EL (cell line): ENCODE measurements at places on chromosomes 5 and 9.

- peak; percentile 26 for DNase-seq
Measured at GRCh38 chr5:149151717-149152116, 10.4 kb downstream of the ABLIM3 start.

GRCh38 chr5:118580949-118581348 lies 407.4 kb downstream of the DTWD2 start:
- DNase-seq = peak; percentile 17

DNA sequence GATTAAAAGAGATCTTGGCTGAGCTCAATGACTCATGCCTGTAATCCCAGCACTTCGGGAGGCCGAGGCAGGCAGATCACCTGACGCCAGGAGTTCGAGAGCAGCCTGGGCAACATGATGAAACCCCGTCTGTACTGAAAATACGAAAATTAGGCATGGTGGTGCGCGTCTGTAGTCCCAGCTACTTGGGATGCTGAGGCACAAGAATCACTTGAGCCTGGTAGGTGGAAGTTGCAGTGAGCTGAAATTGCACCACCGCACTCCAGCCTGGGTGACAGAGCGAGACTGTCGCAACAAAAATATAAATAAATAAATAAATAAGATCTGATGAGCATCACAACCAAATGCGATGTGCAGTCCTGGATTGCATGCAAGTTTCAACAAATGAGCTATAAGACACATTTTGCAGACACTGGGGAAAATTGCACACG lies 8.7 kb upstream of the ENG start:
- DNase-seq = no peak

DNA sequence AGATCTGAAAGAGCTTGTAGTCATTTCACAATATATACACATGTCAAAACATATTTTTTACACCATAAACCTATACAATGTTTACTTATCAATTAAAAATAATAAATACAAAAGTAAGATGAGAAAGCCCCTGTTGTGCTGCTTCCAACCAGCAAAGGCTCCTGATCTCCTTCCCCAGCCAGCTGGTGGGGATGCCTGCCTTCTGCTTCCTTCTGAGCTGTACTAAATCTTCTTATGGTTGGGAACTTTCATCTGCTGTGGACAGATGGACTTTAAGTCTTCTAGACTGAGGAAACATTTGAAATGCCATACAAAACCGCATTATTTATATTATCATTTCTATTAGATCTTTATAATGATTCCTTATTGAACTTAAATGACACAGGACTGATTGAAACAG lies 745.3 kb upstream of the CHD1 start:
- no peak for DNase-seq

DNA sequence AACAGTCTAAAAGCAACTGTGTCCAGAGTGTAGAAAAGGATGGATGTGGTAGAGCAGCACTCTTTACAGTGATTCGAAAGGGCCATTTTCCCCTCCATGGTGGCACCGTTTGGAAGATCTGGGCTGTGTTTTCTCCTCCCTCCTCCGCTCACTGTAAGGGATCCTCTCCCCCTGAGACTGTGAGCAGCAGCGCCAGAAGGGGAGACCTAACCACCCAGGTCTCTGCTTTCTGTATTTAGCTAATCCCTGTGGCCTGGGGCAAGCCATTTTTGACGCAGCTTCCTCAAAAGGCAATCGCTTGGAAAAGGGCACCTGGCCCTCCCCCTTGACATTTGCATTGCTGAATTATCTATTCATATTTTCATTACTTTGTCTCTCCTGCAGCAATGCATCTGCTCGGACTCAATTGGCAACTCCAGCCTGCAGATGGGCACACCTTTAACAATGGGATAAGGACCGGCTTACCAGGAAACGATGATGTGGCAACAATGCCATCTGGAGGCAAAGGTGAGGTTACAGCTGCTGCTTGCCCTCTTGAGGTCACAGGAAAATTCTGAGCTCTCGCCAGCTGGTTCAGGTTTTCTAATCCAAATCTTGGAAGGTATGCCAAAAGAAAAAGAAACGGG lies 244.3 kb upstream of the WWC1 start:
- DNase-seq = peak; percentile 26

DNA sequence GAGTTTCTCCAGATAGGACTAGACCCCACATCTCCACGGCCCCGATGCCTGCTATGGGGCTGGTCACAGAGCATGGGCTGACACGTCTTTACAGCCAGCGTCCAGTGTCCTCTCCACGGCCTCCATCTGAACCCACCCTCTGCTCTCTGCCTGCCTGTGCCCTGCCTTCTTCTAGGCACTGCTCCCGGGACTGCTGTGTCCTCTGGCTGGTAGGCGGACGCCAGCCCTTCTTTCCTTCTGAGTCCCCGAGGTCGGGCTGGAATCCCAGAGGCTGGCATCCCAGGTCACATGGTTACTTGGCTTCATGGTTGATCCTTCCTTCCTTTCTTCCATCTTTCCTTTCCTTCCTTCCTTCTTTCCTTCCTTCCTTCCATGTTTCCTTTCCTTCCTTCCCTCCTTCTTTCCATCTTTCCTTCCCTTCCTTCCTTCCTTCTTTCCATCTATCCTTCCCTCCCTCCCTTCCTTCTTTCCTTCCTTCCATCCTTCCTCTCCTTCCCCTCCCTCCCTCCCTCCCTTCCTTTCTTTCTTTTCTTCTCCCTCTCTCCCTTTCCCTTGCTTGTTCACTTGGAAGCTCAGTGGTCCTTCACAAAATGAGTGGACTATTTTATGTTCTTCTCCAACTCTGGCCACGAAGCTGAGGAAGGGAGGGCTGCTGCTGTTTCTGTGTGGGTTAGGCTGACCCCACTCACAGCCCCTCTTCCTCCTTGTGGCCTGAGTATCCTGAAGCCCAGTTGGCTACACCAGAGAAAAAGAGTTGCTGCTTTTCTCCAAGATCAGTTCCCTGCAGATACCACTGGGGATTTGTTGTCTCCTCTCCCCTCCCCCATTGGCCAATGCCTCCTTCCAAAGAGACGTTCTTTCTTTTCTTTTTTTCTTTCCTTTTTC lies 66.8 kb upstream of the NEURL1B start:
- DNase-seq = no peak

- no peak for DNase-seq
Measured at GRCh38 chr9:78130853-78131252, 99.2 kb upstream of the GNAQ start.

- peak; percentile 85 for DNase-seq
Measured at GRCh38 chr5:31990701-31991110, 183.4 kb downstream of the GOLPH3 start.

DNA sequence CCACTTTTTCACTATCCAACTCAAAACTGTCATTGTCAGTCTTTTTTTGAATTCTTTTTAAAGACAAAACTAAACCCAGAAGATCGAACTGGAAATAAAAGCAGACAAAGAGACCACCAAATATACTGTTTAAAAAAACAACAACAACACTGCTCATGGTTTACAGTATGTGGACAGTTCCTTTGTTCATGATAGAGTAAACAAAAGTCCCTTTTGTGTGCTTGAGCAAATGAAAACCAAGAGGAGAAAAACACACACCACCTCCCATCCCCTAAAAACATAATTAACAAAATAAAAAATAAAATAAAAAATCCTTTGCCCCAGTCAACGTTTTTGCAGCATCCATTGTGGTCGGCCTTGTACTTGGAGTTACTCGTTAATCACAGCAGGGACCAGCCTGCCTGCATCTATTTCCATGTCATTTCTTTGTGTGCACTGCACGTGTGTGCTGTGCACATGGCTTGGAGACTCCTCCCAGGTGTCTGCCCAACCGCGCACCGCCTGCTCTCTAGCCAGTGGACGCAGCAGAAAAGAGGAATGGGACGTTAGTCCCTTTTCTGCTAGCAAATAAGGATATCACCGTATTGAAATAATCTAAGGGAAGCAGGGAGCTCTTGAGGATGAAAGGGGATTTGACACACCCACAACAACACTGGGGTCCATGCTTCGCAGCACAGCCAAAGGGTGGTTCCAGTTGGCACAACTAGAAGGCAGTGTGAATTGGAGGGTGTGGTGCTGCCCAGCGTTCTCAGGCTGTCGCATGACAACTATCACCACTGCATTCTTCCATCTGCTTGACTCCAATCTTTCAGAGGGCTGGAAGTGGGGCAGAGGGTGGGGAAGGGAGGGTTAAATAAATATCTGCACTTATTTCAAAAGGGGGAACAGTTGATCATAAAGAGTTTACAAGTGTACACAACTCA lies 130.0 kb downstream of the SEMA6A start:
- no peak for DNase-seq

GRCh38 chr9:109880276-109881169 lies 100.5 kb downstream of the PALM2AKAP2 start:
- peak; percentile 43 for DNase-seq

- DNase-seq = no peak
Measured at GRCh38 chr9:129458155-129458661, 162.7 kb downstream of the C9orf50 start.

DNA sequence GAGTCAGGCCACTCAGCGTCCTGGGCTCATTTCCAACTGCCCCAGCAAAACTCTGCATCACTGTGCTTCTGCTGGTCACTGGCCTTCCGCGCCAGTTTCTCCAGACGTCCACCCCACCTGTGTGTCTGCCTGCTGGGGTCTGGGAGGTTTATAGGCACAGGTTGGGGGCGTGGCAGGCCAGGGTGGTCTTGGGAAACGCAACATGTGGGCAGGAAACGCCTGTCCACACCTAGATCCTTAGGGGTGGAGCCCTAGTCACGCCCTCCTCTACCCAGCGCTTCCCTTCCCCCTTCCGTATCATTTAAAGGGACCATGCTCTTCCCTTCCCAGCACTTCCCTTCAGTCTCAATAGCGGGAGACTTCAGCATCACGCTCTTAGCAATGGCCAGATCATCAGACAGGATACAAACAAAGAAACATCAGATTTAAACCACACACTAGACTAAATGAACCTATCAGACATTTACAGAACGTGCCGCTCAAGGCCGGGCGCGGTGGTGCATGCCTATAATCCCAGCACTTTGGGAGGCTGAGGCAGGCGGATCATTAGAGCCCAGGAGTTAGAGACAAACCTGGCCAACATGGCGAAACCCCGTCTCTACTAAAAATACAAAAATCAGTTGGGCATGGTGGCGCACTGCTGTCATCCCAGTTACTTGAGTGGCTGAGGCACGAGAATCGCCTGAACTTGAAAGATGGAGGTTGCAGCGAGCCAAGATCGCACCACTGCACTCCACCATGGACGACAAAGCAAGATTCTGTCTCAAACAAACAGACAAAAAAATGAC lies 11.8 kb upstream of the BTNL9 start:
- DNase-seq = no peak

- peak; percentile 24 for DNase-seq
Measured at GRCh38 chr5:81971111-81971711, 612 bp upstream of the ATG10 start.

DNA sequence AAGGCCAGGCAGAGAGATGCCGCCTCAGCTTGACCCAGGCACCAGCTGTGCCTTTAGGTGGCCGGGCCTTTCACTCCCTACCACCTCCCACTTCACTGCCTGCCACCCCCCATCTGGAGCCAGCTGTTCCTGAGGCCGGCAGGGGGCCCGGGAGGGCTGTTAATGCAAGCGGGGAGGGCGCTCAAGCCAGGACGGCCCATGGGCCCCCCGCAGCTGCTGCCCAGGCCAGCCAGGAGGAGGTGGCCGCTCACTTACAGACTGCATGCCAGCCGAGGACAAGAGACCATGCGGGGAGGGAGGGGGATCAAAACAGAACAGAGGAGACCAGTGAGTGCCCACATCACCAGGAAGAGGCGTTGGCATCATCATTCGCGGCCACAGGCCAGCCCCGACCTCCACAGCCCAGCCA lies 4.5 kb downstream of the ABCA2 start:
- DNase-seq = no peak

DNA sequence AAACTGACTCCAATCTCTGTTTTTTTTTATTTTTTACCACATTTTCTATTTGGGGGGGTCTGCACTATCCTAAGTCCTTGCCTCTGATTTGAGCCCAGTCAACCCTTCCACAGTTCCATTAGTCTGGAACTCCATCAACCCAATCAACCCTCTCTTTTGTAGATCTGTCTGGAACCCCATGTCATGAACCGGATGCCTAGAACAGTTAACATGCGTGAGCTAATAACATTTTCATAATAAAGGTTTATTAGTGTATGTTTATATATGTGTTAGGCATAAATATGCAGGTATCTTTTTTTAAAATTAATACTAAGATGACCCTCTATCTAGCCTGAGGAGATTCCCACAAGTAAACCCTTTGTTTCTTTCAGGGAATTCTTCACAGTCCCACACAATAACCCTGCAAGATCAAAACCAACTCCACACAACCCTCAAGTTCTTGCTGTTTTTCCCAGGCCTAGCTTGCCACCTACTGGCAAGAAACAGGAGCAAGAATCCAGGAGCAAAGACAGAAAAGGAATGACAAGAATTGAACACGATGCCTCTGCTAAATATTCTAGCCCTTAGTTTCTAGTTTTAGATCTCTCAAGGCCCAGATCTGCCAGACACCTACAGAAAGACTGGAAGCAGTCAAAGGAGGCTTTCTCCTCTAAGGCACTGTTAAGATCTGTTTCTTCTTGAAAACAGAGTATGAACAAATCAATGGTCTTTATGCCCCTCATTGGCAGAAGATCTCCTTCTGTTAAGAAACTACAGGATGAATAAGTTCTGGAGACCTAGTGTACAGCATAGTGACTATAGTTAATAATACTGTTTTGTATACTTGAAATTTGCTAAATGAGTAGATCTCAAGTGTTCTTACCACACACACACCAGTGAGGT lies 100.4 kb downstream of the TRIM36 start:
- DNase-seq = peak; percentile 45

- no peak for DNase-seq
Measured at GRCh38 chr5:140567136-140567818, 2.6 kb downstream of the SLC35A4 start.

- no peak for DNase-seq
Measured at GRCh38 chr5:42555797-42556196, 132.6 kb downstream of the GHR start.

- DNase-seq = peak; percentile 97
Measured at GRCh38 chr5:2751592-2752021, at the start of gene IRX2. IRX2 (minus strand) TSS chr5:2751677; CDS start chr5:2751413, 264 bp downstream.

GRCh38 chr5:149257889-149258705 lies 13.6 kb upstream of the AFAP1L1 start:
- DNase-seq = peak; percentile 97

GRCh38 chr5:101678481-101679193 lies 617.4 kb downstream of the SLCO4C1 start:
- DNase-seq = peak; percentile 19

DNA sequence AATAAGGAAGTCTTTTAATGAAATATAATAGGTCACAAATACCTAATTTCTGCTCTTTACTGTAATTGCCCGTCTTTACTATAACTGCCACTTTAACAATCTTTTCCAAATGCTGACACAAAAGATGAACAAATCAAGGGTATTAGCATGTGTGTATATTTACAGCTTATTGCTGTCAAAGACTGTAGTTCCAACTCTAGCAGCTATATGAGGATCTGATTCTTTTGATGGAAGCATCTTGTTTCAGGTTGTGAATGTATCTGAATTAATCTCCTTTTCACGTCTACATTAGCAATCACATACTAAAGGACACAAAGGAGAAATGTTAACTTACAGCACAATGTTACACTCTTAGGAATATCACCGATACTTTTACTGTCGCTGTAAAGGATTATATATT lies 27.9 kb downstream of the RFX3 start:
- DNase-seq = no peak

GRCh38 chr5:83149671-83150070 lies 72.3 kb downstream of the XRCC4 start:
- peak; percentile 25 for DNase-seq
